ENCODE measurements at places on chromosomes 4 and X.

DNA sequence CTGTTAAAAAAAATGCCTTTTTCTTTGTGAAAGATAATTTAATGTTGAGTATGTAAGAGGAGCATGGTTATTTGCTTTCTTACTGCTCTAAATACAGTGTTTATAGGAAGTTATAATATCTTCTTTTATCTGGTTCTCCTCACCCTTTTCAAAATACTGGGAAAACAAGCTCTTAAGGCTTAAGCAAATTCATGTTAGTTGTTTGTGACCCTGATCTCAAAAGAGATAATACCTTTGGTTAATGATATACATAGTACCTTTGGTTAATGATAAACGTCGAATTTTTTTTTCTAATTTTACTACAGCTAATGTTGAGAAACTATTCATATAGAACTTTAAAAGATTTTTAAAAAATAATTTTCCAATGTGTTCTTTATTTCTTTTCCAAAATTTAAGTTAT, 180.1 kb downstream of the RAPGEF2 start:
- DNase-seq, result no peak

GRCh38 chr4:8281519-8282133, 12.1 kb downstream of the HTRA3 start:
- DNase-seq, result no peak

DNA sequence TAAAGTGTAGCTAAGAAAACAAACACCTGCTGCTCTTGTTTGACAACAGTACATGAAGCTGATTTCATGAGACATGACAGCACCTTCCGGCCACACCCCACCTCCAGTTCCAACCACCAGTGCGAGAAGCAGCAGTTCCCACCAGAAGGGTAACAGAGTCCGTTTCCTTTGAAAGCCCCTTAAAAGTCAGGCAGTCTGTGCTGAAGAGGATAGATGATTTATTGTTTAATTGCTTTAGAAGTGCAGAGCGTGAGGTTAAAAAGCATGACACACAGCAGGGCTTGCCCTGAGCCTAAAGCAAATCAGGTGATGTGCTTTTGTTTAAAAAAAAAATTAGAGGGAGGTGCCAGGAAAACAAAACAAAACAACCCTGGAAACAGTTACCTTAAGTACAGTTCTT, 82.6 kb downstream of the HADH start:
- peak; percentile 50 for DNase-seq

- DNase-seq, result no peak
These were observed 92.0 kb downstream of the IRF2 start for GRCh38 chr4:184382189-184382846.

DNA sequence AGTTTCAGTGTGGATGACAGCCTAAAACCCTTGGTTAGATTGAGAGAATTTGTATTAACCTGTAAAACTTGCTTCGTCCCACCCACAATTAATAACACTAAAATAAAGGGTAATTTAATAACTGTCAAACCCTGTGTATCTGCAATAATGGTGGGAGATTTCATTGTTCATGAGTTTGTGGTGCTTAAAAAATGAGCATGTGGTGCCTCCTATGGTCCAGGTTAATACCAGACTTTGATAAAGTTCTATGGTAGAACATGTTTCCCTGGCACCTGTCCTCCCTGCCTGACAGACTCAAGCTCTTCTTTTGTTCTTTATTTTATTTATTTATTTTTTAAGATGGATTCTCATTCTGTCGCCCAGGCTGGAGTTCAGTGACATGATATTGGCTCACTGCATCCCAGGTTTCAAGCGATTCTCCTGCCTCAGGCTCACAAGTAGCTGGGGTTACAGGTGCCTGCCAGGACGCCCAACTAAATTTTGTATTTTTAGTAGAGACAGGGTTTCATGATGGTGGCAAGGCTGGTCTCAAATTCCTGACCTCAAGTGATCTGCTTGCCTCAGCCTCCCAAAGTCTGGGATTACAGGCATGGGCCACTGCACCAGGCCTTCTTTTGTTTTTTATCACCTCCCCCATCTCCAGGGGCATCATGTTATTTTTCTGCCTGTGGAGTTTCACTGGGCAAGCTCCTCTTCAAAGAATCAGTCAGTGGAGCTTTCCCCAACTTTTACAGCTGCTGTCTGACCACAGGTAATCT, 289.2 kb downstream of the NR3C2 start:
- no peak for DNase-seq

DNA sequence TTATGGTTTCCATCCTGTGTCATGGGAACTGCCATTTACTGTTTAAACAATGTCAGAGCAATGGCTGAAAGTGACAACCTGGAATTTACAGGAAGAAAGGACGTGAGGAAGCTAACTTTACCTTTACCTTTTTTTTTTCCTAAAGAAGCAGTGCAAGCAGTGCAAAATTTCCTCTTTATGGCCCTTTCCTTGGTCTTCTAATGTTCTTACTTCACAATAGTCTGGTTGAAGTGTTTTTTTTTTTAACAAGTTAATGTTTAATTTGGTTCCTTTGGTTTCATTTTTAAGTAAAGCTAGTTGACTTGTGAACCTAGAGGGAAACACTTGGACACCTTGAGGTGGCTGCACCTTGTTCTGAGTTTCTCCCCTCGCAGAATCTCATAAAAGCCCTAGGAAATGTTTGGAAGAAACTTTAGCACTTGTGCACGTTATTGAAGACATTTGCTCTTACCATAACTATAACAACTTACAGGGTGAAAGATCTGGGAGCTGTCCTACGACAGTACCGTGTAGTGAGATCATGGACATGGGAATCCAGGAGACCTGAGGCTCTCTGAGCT, 1.8 kb downstream of the SGMS2 start:
- no peak for DNase-seq

GRCh38 chr4:73606465-73606974, 13.7 kb downstream of the RASSF6 start:
- DNase-seq, result no peak

Data from T-helper 2 cell (primary cell).